ENCODE measurements at places on chromosomes 4 and X. TPM values are rescaled to one million over a fixed set of nuclear protein-coding genes. Genes with fewer than 3 reads are reported as not detected.

- no peaks in the 10 kb centered on the region for H3K27me3 ChIP-seq
- no peak for DNase-seq
- no peaks in the 10 kb centered on the region for H3K36me3 ChIP-seq
- no peaks in the 10 kb centered on the region for H3K4me1 ChIP-seq
- no peak overlapping the region for H3K27ac ChIP-seq
- no peak overlapping the region for H3K4me3 ChIP-seq
Measured at GRCh38 chrX:724256-724655, 93.7 kb downstream of the SHOX start.

GRCh38 chr4:121122661-121123060 is 41.5 kb downstream of the TNIP3 start:
- peaks cover 13% of the 10 kb centered on the region for H3K4me1 ChIP-seq
- no peak overlapping the region for H3K4me3 ChIP-seq
- H3K27me3 ChIP-seq, result no peaks in the 10 kb centered on the region
- DNase-seq, result no peak
- H3K27ac ChIP-seq, result no peak overlapping the region
- H3K36me3 ChIP-seq, result no peaks in the 10 kb centered on the region

- no peaks in the 10 kb centered on the region for H3K4me1 ChIP-seq
- H3K4me3 ChIP-seq, result no peak overlapping the region
- DNase-seq, result no peak
- H3K36me3 ChIP-seq, result peaks cover 7% of the 10 kb centered on the region
- no peak overlapping the region for H3K27ac ChIP-seq
- H3K27me3 ChIP-seq, result no peaks in the 10 kb centered on the region
Measured at GRCh38 chrX:2732076-2732475, 19.8 kb upstream of the XG start.

- no peak overlapping the region for H3K4me3 ChIP-seq
- H3K27me3 ChIP-seq, result no peaks in the 10 kb centered on the region
- H3K36me3 ChIP-seq, result no peaks in the 10 kb centered on the region
- DNase-seq, result no peak
- H3K4me1 ChIP-seq, result no peaks in the 10 kb centered on the region
- H3K27ac ChIP-seq, result no peak overlapping the region
Measured at GRCh38 chr4:145003675-145004074, 94.3 kb downstream of the ANAPC10 start.

GRCh38 chr4:11791797-11792196 is 363.1 kb upstream of the HS3ST1 start:
- H3K4me1 ChIP-seq, result no peaks in the 10 kb centered on the region
- H3K36me3 ChIP-seq, result no peaks in the 10 kb centered on the region
- DNase-seq, result no peak
- H3K4me3 ChIP-seq, result no peak overlapping the region
- H3K27me3 ChIP-seq, result no peaks in the 10 kb centered on the region
- H3K27ac ChIP-seq, result no peak overlapping the region

P2RY4 gene
- total RNA-seq, result 0.07 TPM

SCRG1 gene
- not detected for total RNA-seq

GBA3 gene
- total RNA-seq, result 0.18 TPM

USP17L20 gene
- total RNA-seq, result not detected

Measured in HepG2 (cell line).